ENCODE measurements at places on chromosomes 7 and 10.

GRCh38 chr7:156993021-156993924 lies 17.2 kb downstream of the MNX1 start:
- peak; percentile 75 for DNase-seq

DNA sequence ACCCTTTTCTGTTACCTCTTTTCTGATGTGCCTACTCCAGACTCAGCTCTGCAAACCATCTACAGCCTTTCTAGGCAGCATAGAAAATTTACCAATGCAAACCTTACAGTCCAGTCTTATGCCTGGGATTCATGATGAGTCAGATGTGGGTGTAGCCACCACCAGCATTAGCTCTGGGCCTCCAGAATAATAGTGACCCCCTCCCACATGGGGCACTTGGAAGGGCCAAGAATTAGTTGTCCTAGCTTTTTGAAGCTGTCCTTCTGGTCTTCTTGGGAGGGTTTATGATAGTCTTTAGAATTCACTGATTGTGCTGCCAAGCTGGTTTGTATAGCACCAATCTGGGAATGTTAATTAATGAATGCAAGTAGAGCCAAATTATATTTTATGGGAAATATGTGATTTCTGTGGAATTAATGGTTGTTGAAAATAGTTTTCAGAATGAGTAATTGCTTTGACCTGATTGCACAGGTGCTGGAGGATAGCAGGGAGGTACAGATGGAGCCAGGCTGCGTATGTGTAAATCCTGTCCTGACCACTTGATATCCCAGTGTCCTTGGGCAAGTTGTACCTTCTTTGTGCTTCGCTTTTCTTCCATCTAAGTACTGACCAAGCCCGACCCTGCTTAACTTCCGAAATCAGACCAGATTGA lies 94.8 kb downstream of the CPED1 start:
- no peak for DNase-seq

GRCh38 chr7:101699399-101699798 lies 70.3 kb upstream of the MYL10 start:
- DNase-seq, result no peak

GRCh38 chr10:47024399-47025252 lies 113.4 kb downstream of the PTPN20 start:
- peak; percentile 76 for DNase-seq

- no peak for DNase-seq
Observed at GRCh38 chr10:45514291-45515270, 140.6 kb downstream of the ALOX5 start.

GRCh38 chr7:71184136-71184535 lies 52.2 kb downstream of the GALNT17 start:
- DNase-seq, result no peak

GRCh38 chr7:150357270-150357669 lies 11.4 kb upstream of the REPIN1 start:
- no peak for DNase-seq

- no peak for DNase-seq
Observed at GRCh38 chr7:68063171-68063570, 1066.5 kb downstream of the TYW1 start.
